NCI-H524 (cell line): ENCODE measurements at places on chromosomes 5 and 9.

- DNase-seq = no peak
Observed at GRCh38 chr9:91419222-91420191, 4.1 kb downstream of the NFIL3 start.

- peak; percentile 46 for DNase-seq
Observed at GRCh38 chr5:139647506-139648204, 494 bp upstream of the CXXC5 start.

DNA sequence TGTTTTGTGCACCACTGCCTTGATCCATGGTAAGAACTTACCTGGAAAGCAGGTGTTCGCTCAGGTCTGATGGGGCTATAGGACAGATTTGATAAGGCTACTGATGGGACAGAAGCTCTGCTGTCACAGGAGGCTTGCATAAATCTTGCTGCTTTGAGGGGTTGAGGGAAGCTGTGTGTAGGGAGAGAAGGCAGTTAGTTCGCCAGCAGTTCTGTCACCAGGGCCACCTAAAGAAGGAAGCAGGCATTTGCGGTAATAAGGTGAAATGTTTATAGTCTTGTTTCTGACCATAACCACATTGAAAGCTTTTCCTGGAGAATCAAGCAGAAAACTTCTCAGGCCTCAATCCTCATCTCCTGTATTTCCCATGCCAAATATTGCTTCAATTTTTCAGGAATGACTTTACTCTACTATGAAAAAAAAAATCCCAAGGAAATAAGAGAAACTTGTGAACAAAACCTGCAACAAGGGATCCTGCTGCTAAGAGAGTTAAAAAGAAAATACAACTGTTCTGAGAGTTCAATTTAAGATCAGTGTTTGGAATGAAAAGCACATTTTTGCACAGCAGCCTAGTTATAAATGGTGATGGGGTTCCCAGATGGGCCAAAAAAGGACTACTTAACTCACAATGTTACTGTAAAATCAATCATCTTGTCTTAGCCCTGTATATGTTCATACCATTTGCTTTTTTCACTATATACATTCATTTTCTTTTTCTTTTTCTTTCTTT, 122.0 kb upstream of the RANBP3L start:
- no peak for DNase-seq

GRCh38 chr9:107345327-107345726, 62.2 kb downstream of the RAD23B start:
- no peak for DNase-seq

DNA sequence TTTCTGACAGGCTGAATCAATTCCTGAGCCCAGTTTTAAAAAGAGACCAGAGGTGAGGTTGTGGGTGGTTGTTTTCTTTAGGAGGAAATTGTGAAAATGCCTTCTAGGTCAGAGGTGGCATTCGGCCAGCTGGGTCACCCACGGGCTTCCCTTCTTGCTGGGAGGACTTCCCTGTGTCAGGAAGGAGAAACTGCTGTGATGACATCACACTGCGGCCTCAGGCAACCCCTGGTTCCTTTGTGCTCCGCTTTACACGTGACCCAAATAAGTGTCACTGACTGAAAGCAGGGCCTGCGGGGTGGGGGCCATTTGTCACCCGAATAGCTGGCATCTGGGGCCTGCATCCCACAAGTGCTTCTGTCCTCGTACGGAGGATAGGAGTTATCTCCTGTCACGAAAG, 39.7 kb downstream of the FABP6 start:
- DNase-seq = no peak

DNA sequence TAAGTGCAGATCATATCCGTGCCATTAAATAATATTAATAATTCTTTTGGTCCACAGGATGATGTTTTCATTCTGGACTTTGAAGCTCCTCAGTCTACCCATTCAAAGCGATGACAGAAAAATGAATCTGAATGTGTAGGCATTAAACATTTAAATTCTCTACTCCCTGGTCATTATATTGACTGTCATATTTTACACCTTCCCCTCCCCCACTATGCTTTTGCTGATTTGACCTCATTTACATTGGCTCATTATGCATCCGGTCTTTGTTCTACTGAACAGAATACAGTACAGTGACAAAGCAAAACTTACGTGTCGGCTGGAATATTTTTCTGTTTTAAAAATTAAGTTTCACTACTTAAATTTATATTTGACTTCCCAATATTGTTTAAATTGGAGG, 289.7 kb upstream of the TMEM161B start:
- DNase-seq = no peak

- DNase-seq = no peak
Observed at GRCh38 chr5:87120518-87121303, 147.0 kb upstream of the RASA1 start.

DNA sequence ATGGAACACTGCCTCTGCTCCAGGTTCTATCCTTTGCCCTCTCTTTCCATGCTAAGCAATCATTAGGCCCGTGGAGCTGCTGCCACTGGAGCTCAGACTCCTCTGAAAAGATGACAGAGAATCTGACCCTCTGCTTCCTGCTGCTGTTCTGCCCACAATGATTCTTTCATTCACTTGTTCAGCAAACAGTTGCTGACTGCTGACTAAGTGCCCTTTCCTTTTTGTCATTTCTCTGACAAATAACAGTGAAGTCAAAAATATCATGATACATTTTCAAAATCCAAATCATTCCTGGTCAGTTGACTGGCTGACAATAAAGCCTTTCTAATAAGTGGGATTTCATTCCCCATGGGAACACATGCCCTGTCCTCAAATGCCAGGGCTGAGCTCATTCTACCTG, 110.1 kb downstream of the SIL1 start:
- DNase-seq = no peak

DNA sequence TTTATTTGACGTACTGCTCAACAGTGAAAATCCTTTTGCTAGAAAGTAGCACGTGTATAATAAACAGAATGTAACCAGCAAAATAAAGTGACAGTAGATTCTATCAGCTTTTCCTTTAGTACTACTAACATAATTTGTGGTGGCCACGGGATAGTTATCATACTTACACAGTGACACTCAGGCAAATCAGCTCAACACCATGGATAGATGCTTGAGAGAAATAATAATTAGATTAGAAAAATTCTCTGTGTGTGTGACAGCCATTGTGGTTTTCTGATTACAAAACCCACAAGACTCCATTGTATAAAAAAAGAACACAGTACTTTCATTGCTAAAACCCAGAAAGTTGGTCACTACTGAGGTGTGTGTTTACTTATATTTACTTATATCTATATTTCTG, 101.1 kb downstream of the MUSK start:
- DNase-seq = no peak

- DNase-seq = peak; percentile 76
Observed at GRCh38 chr9:35793461-35793860, 2.1 kb downstream of the NPR2 start.

GRCh38 chr5:115455301-115455707, 89.3 kb downstream of the FEM1C start:
- no peak for DNase-seq

DNA sequence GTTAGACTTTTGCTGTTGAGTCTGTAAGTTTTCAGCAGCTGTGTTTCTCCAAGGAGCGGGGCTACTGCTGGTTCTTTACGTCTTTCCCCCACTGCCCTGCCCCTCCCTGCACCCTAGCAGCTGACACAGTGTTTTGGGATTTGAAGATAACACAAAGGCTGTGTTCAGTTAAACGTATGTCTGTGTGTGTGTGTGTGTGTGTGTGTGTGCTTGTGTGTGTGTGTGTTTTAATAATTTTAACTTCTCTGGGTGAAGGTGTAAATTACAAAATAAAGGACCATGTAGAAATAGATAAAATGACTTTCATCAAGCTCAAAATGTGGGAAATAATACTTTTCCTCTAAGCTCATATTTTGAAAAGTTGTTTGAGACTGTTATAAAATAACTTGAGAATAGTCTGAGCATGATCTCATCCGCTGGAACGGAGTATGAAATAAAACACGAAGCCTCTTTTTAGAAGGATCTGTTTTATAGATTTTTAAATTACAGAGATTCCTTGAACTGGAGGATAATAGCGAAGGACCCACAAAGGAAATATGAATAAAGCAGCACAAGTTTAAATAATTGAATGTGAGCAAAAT, 10.9 kb downstream of the ABL1 start:
- DNase-seq = no peak

- DNase-seq = no peak
Observed at GRCh38 chr5:146706321-146706972, 172.1 kb downstream of the PPP2R2B start.

DNA sequence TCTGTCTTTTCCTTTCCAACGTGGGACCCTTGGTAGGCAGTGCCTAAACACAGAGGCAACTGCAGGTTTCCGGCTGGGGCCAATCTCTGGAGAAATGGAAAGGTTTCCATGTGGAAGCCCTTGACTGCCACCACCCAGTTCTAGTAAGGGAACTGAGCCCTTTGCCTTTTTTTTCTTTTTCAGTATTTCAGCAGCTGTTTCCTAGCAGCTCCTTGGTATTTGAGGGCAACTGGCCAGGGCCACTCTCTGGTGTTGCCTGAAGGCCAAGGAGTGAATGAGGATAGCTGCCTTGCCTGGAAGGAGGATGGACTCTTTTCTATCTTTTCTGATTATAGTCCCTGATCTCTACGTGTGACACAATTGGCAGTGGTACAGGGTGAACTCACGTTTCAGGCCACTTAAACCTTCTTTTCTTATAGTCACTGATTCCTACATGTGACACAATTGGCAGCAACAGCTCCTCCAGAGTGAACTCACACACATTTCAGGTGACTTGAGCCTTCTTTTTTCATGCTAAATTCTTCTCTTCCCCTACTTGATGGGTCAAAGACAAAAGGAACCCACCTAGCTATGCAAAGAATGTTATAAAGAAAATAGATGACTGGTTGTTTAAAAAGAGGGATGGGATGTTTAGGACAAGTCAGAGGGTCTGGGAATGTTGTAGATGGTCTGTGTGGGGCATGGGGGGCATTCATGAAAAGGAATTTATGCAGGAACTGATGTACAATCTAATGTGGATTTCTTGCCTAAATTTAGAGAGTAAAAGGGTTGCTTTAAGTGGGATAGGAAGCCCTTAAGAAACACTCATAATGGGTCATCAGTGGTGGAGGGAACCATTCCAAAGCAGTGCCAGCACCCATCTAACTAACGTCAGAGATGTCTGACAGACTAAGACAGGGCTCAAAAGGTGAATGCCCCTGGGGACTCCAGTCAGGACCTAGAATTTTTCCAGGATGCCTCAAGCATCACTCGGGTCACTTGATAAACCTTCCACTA, 190.1 kb downstream of the TMEM232 start:
- DNase-seq = no peak

- no peak for DNase-seq
Observed at GRCh38 chr5:124652514-124652819, 94.0 kb downstream of the ZNF608 start.
